ENCODE measurements at places on chromosomes 7 and 10.

- no peak for DNase-seq
These were observed 95.8 kb upstream of the CREB5 start for GRCh38 chr7:28316489-28316888.

DNA sequence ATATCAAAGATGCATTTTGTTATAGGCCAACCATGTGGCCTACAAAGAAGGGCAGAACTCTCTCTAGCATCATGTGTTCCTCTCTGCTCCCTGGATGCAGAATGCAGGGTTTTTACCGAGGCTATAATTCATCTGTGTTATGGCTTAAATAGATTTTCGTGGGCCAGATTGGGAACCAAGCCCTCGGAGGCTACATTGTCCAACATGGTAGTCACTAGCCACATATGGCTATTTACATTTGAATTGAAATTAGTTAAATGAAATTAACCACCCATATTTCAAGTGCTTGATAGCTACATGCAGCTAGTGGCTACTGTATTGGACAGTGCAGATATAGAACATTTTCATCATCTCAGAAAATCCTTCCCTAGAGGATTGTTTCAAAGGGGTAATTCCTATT lies 2.8 kb downstream of the PLCE1 start:
- DNase-seq = no peak

- no peak for DNase-seq
These were observed 542.3 kb upstream of the NRP1 start for GRCh38 chr10:33876584-33877400.

DNA sequence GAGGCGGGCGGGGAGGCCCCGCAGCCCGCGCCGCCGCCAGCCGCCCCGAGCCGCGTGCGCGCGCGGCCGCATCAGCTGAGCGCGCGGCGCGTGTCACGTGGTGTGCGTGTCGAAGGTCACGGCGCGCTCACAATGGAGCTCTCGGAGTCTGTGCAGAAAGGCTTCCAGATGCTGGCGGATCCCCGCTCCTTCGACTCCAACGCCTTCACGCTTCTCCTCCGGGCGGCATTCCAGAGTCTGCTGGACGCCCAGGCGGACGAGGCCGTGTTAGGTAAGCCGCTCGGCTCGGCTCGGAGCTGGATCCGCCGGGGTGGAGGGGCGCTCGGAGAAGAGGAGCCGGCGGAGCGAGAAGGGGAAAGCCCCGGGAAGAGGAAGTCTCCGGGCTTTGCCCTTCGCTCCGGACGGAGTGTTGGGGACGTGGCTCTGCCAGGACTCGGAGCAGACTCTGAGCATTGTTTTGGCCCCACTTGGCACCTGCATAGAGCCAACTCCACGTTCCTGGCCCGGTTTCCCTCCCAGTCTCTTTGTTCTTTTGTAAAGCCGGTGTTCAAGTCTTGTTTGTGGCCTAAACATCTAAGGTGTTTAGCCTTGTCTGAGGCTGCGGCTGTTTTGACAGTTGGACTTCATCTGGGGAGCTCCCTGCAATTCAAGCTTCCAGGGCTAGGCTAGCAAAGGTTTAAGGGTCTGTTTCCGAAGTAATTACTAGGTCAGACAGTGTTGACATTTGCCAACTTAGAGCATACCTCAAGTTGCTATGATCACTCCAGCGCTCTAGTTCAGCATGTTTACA lies at the start of gene COMMD3:
COMMD3 (plus strand) TSS at position 103 of the 790 bp plus-strand sequence; CDS start at position 133, 30 bp downstream.
- peak; percentile 77 for DNase-seq

- DNase-seq = no peak
These were observed 48.8 kb upstream of the CD36 start for GRCh38 chr7:80589631-80590030.

- DNase-seq = peak; percentile 83
These were observed 91.2 kb upstream of the INSIG1 start for GRCh38 chr7:155206318-155207020.

GRCh38 chr10:24707445-24707844 lies 16.2 kb downstream of the ARHGAP21 start:
- DNase-seq = no peak

DNA sequence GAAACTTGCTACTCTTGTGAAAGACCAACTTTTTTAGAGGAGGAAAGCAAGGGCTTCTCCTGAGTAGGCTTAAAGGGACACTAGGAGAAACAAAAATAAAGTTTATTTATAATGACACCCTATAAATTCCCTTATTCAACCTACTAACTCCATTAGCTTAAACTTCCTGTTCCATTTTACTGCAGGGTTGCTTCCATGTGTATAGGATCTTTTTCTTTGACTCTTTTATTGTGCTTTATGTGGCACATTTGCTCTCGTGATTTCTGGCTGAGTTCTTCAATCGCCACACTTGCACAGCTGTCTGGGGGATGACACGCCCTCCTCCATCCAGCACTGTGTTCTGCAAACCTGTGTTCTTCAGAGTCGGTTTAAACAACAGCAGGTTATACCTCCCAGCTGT lies 225.7 kb upstream of the NPVF start:
- no peak for DNase-seq

DNA sequence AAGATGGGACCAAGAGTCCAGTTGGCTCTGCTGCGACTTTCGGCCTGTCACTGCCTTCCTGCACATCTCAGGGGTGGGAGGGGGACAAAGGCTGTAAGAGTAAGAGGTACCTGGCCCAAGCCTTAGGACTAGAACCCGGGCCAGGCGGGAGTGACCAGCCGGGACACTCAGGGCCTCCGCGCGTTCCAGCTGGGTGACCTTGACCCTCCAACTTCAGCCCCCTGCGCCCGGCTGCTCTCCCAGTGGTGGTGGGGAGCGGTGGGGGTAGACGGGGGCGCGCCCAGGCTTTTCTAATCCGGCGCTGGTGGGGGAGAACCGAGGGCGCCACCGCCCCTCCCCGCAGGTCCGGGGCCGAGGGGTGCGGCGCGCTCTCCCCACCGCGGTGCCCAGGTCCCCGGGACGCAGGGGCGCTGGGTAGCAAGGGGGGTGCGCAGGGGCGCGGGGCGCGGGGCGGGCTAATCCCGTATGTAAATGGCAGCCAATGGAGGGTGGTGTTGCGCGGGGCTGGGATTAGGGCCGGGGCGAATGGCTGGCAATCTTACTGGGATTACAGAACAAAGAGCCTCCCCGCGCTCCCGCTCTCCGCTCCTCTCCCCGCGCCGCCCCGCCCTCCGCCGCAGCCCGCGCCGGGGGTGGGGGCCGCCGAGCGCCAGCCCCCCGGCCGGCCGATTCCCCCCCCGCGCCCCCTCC lies at the start of gene GTF2IRD1:
GTF2IRD1 (plus strand) TSS at position 585 of the 690 bp plus-strand sequence. CDS start 54,175 bp downstream, outside the sequence.
- peak; percentile 15 for DNase-seq

GRCh38 chr7:46071601-46072000 lies 150.5 kb upstream of the IGFBP3 start:
- no peak for DNase-seq
